Umbilical cord (tissue), 2 donors: ENCODE measurements at places on chromosomes 5 and 9. TPM values are rescaled to one million over a fixed set of nuclear protein-coding genes. Genes with fewer than 3 reads are reported as not detected.

TEK gene
- total RNA-seq: 28.6 TPM

CDC42SE2 gene
- total RNA-seq: 32.0 TPM

LRRC8A gene
- total RNA-seq: 25.0 TPM

SLC25A46 gene
- 67.7 TPM for total RNA-seq

ARRDC1 gene
- total RNA-seq: 11.3 TPM

SAXO1 gene
- 1.9 TPM for total RNA-seq

RAD1 gene
- 77.3 TPM for total RNA-seq

SLC6A18 gene
- not detected for total RNA-seq

MSANTD3 gene
- 28.2 TPM for total RNA-seq

KLHL9 gene
- total RNA-seq: 42.9 TPM

PALM2AKAP2 gene
- total RNA-seq: 17.8 TPM

DNA sequence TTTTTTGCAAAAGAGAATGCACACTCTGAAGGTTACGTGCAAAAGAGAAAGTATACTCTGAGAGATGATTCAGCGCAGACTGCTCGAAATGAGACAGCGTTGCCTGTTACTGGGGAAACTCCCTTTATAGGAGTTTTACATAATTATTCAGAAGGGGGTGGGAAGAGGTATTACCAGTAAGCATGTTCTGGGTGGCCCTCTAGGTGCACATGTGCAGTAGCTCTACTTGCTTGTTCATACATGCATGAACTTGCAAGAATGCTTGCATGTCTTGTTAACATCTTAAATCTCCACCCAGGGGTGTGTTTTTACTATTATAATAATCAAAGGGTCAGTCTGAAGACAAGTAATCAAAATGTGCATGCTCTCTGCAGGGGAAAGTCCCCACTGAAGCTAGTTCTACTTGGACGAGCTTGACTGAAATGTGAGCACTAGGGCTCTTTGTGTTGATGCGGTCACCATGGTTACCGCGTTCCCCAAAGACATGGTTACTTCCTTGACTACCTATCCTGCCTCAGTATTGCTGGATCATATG lies 75.5 kb downstream of the SGCD start:
- DNase-seq: no peak

DNA sequence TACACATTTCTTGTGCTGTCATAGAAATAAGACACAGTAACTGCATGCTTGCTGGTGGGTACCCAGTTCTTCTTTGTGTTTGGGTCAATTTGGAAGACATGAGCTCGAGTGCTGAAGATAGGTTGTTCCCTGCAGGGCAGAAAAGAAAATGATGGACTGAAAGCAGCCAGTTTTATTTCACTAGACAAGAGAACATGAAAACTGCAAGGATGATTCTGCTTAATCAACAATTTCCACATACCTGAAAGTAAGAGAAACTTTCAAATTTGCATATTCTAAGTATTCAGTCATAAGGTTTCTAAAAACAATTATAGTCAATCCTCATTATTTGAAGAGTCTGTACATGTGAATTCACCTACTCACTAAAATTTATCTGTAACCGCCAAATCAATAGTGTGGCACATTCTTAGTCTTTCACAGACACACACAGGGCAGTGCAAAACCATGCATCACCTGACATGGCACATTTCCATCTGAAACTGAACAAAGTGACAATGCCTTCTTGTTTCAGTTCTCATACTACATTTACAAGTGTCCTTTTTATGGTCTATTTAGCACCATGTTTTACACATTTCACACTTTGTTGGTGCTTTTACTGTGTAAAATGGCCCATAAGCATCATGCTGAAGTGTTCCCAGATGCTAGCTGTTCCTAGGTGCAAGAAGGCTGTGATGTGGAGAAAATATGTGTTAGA lies 56.9 kb downstream of the HOMER1 start:
- DNase-seq: no peak

DNA sequence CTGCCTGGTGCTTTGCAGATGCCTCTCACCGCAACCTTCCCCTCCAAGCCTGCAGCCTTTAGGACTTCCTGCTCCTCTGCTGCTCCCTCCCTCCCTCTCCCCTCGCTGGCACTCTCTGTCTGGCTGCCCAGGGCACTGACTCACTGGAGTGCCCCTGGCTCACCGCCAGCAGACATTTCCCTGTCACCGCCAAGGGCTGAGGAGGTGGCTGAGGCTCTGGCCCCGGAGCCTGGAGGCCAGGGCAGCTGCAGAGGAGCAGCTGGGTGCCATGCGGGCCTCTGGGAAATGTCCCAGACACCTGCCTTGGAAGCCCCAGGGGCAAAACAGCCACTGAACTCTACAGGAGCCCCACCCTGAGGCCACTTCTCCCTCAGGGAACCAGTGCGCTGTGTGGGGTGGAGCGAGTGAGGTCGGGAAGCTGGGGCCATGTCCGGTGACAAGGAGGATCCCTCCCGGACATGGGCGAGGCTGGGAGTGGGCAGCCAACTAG lies 53.4 kb downstream of the TENT4A start:
- peak; percentile 70 for DNase-seq

GRCh38 chr9:136943291-136944211 lies 987 bp downstream of the FBXW5 start:
- DNase-seq: no peak

DNA sequence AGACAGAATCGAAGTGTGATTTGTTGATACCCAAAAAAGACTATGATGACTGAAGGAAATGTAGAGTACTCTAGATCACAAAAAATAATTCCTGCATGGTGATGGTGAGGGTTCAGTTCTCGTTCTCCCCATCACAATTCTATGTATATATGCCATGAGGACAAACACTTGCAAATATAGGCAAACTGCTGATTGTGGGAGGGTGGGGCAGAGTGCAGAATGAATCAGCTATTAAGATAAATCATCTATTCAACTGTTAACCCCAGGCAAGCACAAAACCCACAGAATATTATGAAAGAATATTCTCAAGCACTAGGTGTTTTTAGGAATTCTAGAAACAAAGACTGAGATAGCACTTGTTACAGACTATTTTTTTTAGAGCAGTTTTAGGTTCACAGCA lies 13.9 kb upstream of the UBLCP1 start:
- DNase-seq: no peak

- DNase-seq: peak; percentile 55
These were observed 31.9 kb upstream of the ENTREP1 start for GRCh38 chr9:69293156-69293555.

DNA sequence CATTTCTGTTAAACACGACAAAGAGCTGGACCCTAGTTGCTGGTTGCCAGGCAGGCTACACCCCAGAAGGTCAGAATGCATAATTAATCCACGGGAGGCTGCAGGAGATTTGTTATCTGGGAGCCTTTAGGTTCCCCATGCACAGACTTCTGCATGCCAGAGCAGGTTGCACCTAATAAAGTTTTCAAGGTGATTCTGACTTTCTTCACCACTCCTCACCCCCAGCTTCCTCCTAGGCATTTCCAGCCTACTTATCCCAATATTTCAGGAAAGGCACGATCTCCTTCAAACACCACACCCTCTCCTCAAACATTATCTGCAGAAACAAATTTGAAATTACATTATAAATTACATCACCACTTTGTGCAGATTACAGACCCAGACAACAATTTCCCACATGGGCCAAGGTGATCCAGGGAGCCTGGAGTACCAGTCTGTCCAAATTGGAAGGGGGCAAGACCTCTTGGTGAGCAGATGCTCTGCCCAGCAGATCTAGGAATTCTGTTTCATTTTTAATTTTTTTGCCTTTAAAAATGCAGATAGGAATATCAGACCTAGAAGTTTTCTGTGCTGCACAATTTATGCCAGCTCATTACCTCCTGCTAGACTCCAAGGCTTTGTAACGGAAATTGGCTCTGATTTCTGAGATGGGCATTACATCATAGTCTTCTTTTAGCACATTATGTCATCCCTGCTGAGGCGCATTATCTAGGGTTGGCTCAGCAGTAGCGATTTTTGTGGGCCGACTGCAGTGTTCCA lies 363.4 kb upstream of the SLC30A5 start:
- peak; percentile 93 for DNase-seq

DNA sequence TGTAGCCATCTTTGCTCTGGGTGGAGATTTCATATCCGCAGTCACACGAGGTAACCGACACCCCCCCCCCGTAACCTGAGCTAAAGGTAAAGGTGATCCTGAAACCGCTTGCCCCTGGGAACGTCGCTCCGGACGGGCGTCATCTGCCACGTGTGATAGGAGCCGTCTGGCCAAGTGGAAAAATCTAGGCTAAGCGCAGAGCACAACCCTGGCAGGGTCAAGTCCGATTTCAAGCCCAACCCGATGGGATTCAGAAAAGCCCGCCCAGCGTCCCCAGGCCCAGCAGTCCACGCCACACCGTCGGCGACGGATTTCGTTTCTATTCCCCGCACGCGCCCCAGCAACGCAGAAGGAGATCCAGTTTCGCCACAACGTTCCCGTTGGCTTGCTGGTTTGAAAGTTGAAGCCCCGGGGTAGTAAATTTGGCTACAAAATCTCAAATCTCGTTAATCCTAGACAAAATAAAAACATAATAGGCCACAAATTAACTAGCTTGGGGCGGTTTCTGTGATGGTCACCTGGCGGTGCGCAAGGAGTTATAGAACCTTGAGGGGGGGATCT lies 32.4 kb upstream of the NFIB start:
- DNase-seq: peak; percentile 32

DNA sequence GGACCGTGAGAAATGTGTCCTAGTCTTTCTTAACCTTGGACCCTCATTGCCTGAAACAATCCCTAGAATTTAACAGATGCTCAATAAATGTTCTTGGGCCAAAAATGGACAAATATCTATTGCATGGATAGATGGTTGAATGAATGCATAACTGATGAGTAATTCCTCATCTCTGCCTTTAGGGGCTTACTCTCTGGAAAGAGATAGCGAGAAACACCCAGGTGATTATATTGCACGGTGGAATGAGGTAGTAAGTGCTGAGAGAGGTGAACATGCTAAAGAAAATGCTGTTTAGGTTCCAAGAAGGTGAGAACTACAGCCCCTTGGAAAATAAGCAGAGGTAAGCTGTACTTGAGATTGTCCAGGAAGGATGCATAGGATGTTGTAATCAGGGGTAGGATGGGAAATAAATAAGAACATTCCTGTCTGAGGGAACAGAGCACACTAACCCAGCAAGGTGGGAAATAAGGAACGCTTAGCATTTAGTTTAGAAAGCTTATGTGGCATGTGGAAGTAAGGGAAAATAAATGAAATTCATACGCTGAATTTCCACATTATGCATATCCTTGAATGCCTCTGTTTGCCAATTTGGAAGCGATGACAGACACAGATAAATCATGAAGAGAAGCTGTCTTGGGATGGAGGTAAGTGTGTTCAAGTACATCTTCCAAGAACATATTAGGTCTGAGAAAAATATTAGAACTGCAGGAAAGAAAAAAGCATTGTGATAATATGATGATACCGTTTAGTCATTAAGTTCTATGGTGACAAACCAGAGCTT lies 426.6 kb downstream of the ARHGEF28 start:
- no peak for DNase-seq

DNA sequence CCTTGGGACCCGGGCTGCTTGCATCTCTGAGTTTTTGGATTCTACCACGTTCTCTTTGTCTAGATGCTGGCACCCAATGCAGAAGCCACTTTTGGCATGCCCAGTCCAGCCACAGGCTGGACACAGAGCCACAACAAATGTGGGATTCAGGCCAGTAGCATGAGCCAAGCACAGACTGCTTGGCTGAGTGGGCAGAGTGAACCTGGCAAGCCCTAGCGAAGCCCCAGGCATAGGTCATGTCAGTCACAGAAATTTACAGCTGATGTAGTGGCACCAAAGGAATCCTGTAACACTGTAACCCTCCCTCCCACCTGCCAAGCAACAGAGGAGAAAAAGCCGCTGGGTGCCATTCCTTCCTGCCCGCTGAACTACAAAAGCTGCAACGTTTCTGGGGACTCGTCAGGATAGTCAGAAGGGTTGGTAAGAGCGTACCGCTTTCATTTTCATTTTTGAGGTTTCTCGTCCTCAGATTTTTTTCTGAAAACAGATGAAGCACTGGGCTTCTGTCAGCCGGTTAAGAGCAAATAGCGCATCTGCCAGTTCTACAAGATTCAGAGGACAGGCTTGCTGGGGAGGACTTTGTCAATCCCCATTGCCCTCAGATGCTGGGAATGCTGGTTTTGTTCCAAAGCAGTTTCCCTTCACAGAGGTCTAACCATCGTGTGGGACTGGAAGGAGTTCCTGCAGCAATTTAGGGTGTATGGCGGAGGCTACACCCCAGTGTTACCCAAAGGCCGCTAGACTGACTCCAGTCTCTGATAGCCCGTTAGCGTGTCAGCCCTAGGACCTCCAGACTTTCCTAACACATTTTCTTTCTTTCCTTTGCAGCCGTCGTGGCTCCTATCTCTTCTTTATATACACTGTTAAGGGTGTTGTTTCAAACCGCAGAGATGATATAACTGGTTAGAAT lies 399.0 kb downstream of the HTR1A start:
- DNase-seq: no peak

DNA sequence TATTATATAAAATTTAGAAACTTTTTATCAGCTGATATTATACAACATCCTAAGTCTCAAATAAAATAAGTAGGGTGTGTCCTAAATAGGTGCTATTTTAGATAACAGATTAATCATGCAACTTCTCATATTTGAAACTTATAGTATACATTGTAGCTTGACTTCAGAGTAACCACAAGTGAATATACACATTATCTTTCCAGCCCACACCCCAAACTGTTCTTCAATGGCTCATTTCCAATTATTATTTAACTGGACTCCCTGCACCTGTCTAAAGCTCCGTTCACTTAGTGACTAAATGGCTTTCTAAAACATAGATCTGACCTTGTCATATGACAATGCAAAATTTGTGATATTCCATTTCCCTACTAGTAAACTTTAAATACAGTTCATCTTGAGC lies 490.9 kb upstream of the RGMB start:
- no peak for DNase-seq

GRCh38 chr5:1005904-1006655 lies 2.5 kb upstream of the NKD2 start:
- no peak for DNase-seq

DNA sequence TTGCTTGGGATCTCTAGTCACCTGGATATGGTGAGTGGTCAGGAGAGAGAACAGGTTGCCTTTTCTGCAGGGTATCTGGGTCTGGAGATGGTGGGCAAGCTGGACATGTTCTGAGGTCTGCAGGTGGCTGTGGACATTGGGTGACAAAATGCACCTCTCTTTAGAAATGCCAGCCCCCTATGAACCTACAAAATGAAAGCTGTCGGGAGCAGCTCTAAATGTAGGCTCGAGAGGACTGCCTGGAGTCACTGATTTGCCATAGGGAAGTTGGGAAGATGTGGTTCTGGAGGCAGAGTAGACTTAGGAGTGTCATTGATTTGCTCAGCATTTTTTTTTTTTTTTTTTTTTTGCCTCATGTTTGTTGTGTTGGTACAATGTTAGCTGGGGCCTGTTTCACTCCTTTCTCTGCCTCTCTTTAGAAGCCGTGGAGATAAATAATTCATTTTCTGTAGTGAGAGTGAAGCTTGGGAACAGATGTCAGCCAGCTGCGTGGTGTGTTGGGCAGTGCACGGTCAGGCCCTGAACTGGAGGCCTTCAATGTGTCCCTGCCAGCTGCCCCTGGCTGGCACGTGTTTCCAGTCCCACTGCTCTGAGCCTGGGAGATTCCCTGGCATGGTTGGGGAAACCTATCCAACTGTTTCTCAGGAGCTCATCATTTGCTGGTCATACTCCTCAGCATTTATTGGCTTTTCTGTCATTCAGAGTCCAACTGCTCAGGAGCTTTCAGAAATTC lies 5.4 kb downstream of the RGS3 start:
- no peak for DNase-seq
